ENCODE measurements at places on chromosomes 6 and 20.

DNA sequence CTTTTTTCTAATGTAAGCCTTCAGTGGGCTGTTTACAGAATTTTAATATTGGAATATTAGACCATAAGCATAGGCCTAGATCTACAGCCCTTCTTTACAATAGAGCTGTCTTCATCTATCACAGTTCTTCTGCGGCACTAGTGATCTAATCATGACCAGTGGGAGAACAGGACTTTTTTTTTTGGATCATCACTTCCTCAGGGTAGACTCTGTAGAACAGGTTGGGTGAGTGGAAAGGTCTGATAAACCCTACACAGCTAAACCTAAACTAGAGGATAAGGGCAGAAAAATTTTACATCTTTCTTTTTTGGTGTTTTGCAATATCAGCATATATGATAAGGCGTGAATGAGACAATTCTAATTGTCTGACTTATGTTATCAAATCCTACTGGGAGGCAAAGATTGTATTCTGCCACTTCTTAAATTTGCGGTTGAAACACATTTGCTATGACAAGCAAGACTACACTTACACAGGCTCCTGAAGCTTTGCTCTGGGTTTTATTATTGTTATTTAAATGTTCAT is 52.2 kb downstream of the GOPC start:
- no peak for DNase-seq

- DNase-seq = no peak
Measured at GRCh38 chr6:28232785-28233184, 7.7 kb downstream of the ZSCAN9 start.

- DNase-seq = no peak
Measured at GRCh38 chr6:3714111-3714510, 37.4 kb downstream of the PXDC1 start.

DNA sequence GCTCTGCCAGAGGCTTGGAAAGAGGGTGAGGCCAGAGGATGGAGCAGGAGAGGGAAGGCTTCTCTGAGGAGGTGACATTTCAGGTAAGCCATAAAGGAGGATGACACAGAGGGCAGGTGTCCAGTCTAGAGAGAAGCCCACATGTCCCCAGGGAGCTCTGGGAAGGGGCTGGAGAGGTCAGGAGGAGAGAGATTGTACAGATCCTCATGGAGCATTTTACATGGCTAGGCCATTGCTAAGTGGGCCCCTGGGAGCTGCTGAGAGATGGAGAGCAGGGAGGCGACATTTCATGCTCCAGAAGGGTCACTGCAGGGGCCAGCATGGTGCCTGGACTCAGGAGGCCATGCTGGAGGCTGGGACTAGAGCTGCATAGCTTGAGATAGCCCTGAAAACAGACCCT is 124.5 kb downstream of the TOX2 start:
- no peak for DNase-seq

- peak; percentile 76 for DNase-seq
Measured at GRCh38 chr6:30828027-30828962, 56.0 kb upstream of the DDR1 start.

- peak; percentile 4 for DNase-seq
Measured at GRCh38 chr20:57388953-57389694, 2.1 kb upstream of the RBM38 start.

DNA sequence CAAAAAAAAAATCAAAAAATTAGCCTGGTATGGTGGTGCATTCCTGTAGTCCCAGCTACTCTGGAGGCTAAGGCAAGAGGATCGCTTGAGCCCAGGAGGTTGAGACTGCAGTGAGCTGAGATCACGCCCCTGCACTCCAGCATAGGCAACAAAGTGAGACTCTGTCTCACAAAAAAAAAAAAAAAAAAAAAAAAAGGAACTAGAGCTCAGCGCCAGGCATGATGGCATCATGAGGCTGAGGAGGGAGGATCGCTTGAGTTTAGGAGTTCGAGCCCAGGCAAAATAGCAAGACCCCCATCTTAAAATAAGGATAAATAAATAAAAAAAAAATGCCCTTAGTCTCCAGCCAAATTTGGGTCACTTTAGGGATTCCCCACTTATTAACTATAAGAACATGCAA is 40.4 kb upstream of the PIM1 start:
- DNase-seq = no peak

DNA sequence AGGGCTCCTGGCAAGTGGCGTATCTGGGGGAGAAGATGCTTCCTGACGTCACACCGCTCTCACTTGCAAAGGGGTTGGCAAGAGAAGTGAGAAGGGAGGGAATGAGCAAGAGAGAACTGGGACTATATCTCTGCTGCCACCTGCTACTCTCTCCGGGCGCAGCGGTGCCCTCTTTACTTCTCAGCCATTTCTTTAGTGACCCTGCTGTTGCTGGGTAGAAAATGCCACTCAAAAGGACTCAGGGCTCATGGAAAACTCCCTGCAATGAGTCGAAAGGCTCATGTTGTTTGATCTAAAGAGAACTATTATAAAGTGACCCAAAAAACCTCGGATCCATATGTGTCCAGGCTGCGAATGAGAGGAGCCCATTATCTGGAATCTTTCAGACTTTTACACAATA is 401.8 kb downstream of the SAMD5 start:
- DNase-seq = no peak

- DNase-seq = no peak
Measured at GRCh38 chr6:978937-979685, 286.2 kb upstream of the EXOC2 start.

DNA sequence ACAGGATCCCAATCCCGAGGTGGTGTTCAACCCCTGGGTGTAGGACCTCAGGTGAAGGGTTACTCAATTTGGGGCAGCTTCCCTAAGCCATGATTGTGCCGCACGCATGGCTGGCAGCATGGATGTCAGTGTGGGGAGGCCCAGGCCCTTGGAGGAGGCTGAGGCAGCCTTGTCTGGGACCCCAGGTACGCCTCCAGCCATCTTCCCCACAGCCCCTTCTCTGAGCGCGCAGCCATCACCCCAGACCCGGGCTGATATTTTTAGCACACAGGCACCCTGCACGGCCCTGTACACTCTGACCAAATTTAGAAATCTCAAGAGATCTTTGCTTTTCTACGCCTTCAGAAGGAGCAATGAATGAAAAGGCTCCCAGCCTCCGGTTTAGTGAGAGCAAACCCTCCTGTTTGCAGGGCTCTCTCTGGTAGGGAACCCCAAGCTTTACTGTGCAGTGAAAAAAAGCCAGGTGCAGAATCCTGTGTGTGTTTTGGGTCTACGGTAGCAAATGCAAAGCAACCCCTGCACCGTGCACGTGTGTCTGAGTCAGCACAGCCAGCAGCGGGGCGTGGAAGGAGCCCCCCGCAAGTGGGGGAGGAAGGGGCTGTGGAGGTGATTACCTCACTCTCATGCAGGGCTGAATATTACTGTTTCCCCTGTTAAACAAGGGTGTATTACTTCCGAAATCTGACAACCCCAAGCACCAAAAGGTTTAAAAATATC is 44.3 kb downstream of the CTCFL start:
- no peak for DNase-seq

All from AG09309 (cell line).